ENCODE measurements at places on chromosomes 11 and 22.

- DNase-seq, result no peak
These were observed 43.3 kb downstream of the ENDOD1 start for GRCh38 chr11:95132956-95133355.

DNA sequence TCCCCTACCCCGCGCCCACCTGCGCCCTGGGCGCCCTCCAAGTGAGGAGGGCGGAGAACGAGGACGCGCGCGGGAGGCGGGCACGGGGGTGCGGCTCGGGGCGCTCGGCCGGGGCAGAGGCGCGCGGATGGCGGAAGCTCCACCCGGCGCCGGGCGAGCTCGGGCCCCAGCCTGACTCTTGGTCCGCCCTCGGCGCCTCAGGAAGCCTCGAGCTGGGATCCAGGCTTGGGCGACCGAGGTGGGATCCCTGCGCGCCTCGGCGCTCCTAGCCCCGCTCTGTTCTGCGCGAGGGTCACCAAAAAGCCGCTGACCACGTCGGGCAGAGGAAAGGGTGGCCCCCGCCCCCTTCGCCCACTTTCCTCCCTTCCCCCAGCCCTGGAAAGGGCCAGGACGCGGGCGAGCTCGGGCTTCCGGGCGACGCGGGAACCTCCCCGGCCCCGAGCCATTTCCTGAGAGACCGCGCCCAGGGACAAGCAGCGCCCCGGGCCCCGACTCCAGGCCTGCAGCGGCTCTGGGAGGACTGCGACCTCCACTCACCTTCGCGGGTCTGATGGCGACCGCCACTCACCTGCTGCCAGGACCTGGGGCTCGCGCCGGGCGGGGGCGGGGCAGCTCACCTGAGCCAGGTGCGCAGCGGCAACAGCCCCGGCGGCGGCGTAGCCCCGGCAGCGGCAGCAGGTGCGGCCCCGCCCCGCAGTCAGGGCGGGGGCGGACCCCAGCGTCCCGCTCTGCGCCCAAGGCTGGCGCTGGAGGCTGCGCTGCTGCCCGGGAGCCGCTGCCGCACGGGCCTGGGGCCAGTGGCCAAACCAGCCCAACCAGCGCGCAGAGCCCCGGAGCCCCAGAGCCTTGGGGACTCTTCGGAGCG lies 2.2 kb upstream of the SIGIRR start:
- no peak for DNase-seq

- no peak for DNase-seq
These were observed 37.8 kb downstream of the FLRT1 start for GRCh38 chr11:64073542-64073941.

GRCh38 chr11:69801513-69802335 lies 17.5 kb downstream of the FGF3 start:
- no peak for DNase-seq

- DNase-seq, result no peak
These were observed 308.8 kb downstream of the LUZP2 start for GRCh38 chr11:24805671-24806070.

DNA sequence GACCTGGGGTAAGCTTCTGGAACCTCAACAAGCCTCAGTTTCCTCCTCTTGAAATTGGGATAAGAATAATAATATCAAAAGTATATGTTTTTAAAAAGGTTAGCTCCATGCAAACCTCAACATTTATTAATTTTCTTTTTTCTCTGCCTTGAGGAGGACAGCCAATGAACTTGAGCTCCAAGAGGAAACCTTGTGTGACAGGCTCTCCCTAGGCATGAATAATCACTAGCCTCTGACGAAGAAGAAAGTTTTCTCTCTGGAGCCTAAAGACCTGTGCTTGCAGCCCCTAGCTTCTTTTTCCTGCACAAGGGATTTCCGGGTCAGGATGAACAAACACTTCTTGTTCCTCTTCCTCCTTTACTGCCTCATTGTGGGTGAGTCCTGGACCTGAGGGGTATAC lies at the start of gene PATE3:
Gene PATE3 (plus strand): TSS at position 301 of the 400 bp plus-strand sequence. CDS start 25 bp downstream, at position 326.
- DNase-seq, result no peak
